Epithelial cell of alveolus of lung (primary cell): ENCODE measurements at places on chromosomes 13 and 19. TPM values are rescaled to one million over a fixed set of nuclear protein-coding genes. Genes with fewer than 3 reads are reported as not detected.

CRX gene
- not detected in 2 replicates for total RNA-seq

CYP4F3 gene
- 0.13 TPM in 1 of 2 replicates, not detected in the other for total RNA-seq

CYP2A7 gene
- total RNA-seq: not detected in 2 replicates

FAM124A gene
- 0.24 and 1.2 TPM in 2 replicates for total RNA-seq

ZNF766 gene
- 5.8 and 9.1 TPM in 2 replicates for total RNA-seq
